ENCODE measurements at places on chromosomes 1 and 21. TPM values are rescaled to one million over a fixed set of nuclear protein-coding genes. Genes with fewer than 3 reads are reported as not detected.

DNA sequence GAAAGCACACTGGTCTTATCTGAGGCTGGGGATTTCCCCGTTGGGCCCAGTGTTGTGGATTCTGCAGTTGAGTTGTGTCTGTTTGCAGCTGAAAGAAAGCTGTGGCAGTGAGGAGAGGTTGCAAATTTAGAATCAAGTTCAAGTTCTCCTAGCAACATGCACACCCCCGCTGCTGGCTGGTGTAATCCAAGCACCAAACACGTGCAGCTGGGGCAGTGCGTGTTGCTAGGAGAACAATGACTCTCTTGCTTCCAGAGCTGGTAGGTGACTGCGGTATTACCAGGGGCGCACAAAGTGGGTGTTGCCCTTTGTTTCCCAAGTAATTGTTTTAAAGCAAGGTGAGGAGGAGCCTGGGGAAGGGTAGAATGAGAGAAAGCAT, 91.5 kb downstream of the IER5 start:
- DNase-seq: no peak

DNA sequence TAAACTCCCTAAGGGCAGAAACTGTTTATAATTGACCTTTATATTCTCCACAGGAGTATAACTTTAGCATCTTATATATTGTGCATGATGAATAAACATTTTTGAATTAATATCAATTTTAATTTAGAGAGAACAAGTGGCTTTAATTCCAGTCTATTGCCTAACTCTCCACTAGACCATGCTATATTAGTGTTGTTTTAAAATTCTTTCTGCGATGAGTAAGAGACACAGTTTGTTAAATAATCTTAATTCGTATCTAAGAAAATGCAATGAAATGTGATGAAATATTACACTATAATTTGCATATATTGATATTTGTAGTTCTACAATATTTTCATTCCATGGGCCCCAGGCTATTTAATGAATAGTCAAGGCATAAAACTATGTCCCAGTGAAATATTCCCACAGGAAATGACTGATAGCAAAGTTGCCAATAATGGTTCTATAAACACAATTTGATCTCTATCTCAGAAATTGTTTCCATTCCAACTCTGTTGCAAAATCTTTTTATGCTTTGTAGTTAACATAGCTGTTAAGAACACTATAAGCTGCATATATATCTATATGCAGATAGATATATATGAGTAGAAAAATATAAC, 2.9 kb upstream of the SYDE2 start:
- DNase-seq: no peak

DNA sequence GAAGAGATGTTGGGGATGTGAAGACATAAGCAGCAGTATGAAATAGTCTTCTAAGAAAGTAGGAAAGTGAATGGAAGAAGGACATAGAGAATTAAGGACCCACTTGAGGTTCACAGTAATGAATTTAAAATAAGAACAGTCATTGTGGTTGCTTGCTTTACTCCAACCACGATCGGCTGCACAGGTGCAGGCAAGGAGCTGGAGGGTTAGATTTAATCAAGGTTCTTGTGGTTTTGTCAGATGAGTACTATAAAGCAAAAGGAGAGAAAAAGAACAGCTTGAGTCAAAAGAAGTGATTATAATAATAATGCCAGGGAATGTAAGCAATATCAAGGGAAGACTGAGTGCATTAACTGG, 46.1 kb upstream of the RBM34 start:
- DNase-seq: no peak

DNA sequence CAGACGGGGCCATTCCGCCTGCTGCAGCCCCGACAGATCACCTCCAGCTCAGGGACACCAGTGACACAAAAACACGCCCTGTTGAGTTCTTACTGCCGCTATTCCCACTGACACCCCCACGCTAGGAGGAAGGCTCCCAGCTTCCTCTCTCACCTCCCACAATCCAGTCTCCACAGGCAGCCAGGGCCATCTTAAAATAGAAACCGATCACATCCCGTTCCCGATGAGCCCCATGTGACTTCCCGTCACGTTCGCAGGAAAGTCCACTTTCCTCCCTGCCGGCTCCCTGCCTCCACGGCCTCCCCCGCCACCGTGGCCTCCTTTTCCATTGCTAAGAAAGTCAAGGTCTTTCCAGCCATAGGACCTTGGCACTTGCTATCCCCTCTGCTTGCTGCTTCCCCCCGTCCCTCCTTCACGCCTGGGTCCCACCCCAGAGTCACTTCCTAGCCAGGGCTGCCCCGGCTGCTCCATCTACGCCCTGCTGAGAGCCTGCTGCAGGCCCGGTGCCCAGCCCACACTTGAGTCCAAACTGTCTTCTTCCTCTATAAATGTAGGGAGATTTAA, 24.0 kb upstream of the DDOST start:
- DNase-seq: no peak

- no peak for DNase-seq
Measured at GRCh38 chr1:240492832-240493440, 119.0 kb downstream of the GREM2 start.

ZMYND12 gene
- 0.79 TPM for total RNA-seq

EBNA1BP2 gene
- total RNA-seq: 63.2 TPM

GRCh38 chr1:41122851-41123518, 101.5 kb upstream of the SLFNL1 start:
- DNase-seq: no peak

- no peak for DNase-seq
Measured at GRCh38 chr1:245666412-245666811, 511.6 kb downstream of the KIF26B start.

GRCh38 chr1:2970311-2971071, 50.8 kb upstream of the ACTRT2 start:
- DNase-seq: no peak

- DNase-seq: no peak
Measured at GRCh38 chr21:42763581-42764442, 110.4 kb downstream of the PDE9A start.
